Activated naive CD4-positive, alpha-beta T cell treated with anti-CD3 and anti-CD28 coated beads for 36 hours (primary cell): ENCODE measurements at places on chromosomes 12 and 14. TPM values are rescaled to one million over a fixed set of nuclear protein-coding genes. Genes with fewer than 3 reads are reported as not detected.

The TMEM253 gene
- total RNA-seq = not detected

DNA sequence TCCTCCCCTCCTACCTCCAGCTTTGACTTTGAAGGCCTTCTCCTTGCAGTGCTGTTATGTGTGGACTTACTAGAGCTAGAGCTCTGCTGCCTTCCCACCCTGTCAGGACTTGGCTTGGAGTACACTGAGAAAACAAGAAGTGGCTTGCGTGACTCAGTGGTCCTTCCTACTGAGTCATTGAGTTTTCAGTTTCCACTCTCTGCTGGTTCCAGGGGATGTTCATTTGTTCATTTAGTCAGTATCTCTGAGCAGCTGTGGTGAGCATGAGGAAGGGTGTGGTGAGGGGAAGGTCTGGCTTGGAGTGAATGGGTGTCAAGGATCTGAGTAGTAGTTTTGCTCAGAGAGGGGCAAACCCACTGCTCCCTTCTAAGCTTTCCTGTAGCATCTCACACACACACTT, 17.2 kb upstream of the ELK3 start:
- peaks cover 17% of the 10 kb centered on the region for H3K4me1 ChIP-seq
- H3K27ac ChIP-seq = peak overlapping the region; percentile 82
- no peaks in the 10 kb centered on the region for H3K27me3 ChIP-seq
- DNase-seq = peak; percentile 91
- no peak overlapping the region for H3K4me3 ChIP-seq
- peaks cover 6% of the 10 kb centered on the region for H3K36me3 ChIP-seq

DNA sequence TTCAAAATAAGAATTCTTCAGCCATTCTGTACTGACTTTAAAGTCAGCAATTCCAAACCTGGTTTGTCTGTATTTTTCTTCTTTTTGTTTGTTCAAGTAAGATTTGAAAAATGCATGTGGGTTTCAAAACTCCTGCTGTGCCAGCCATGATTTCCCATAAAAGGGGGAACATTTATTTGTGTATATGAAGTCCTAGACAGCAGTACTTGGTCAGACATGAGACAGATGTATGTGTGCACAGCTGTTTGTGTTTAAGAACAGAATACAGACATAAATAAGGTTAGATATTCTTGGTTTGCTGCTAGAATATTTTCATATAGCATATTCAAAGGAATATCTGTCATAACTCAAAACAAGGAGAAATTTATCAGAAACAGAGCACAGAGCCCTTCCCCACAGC, 236.0 kb downstream of the ADAMTS20 start:
- H3K4me1 ChIP-seq = no peaks in the 10 kb centered on the region
- no peak overlapping the region for H3K4me3 ChIP-seq
- H3K36me3 ChIP-seq = no peaks in the 10 kb centered on the region
- no peak overlapping the region for H3K27ac ChIP-seq

The PLBD2 gene
- 13.9 TPM for total RNA-seq

The KRT80 gene
- total RNA-seq = not detected
